ENCODE measurements at places on chromosomes 4 and X.

GRCh38 chr4:15729910-15730533, 27.2 kb downstream of the BST1 start:
- peak; percentile 52 for DNase-seq

DNA sequence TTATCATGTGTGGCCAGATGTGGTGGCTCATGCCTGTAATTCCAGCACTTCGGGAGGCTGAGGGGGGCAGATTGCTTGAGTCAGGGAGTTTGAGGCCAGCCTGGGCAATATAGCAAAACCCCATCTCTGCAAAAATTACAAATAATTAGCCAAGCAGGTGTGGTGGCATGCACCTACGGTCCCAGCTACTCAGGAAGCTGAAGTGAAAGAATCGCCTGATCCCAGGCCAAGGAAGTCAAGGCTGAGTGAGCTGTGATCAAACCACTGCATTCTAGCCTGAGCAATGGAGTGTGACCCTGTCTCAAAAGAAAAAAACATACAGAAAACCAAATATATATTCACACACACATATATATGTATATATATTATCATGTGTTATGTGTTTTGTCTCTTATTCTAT, 15.0 kb downstream of the APELA start:
- no peak for DNase-seq

DNA sequence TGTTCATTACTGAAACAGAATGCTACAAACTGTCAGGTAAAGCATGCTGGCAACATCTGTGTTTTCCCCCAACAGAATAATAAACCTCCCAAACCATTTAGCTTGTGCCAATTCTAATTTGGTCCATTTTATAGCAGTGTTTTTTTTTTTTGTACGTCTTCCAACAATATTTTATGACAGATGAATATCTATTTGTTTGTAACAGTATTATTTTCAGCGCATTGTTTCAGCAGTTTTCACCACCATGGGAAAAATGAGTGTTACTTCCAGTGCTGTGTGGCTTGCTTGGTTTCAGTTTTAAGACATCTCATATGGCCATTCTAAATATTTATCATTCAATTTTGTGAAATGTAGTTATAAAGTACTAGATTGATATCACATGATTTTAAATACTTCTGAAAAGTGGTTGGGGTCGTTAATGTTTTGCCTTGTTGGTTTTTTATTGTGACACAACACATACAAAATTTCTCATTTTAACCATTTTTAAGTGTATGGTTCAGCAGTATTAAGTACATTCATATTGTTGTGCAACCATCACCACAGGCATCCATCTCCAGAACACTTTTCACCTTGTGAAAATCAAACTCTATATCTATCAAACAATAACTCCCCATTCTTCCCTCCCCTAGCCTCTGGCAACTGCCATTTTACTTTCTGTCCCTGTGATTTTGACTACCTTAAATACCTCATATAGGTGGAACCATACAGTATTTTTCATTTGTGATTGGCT, 25.6 kb upstream of the TBC1D19 start:
- no peak for DNase-seq

DNA sequence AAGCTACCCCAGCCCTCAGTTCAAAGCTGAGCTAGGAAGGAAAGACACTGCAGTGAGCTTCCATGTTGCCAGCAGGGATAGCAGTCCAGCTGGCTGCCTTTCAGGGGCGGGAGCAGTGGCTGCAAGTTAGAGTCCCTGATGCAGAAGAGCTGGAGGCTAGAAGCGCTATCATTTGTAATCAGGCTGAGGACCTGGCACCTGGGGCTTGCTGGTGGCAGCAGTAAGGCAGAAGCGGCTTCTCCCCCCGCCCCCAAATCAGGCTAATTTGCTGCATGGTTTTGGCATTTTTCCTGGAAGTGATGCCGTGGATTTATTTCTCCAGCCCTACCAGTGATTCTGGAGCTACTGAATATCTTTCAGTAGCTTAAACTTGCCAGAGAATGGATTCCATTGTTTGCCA, 203.3 kb downstream of the CLCN4 start:
- DNase-seq: no peak

- no peak for DNase-seq
Observed at GRCh38 chr4:70772929-70773555, 51.3 kb downstream of the RUFY3 start.

DNA sequence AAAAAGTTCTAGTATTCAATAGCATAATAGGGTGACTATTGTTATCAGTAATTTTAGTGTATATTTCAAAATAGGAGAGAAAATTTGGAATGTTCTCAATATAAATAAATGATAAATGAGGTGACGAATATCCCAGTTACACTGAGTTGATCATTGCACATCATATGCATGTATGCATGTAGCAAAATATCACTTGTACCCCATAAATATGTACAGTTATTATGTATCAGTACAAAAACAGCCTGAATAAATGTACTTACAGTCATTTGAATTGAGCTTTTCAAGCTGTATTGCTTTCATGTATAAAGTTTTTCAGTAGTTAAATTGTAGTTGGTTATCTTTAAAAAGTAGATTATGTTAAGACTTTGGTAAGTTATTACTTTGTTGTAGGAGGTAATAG, 12.6 kb downstream of the CISD2 start:
- DNase-seq: no peak

DNA sequence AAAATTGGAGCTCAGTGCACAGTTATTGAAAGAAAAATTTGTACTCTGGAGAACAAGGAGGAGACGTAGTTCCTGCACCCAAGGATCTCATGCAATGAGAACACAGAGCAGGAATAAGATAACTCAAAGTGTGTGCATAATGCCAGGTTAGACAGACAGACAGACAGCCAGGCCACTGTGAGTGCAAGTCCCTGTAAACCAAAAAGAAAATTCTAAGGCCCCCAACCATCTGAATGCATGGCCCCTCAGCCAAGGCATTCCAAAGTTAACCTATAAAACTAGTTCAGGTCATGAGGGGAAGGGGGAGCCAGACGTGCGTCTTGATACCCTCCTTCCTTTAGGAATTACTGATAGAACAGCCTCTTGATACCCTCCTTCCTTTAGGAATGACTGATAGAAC, 94.5 kb upstream of the ENPP6 start:
- no peak for DNase-seq

- peak; percentile 90 for DNase-seq
Observed at GRCh38 chr4:139554893-139555704, 920 bp downstream of the SETD7 start.

DNA sequence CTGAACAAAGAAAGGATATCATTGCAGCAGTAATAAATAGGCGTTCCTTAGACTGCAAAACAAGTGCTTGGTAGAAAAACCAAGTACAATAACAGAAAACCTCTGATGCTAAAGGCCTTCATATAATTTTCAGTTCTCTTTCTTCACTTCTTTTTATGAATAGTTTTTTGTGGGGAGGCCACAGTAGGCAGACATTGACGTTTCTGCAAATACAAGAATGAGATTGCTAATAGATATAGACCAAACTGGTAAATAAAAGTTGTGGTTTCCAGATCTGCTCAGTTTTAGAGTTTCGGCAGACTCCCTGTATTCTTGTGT, 57.0 kb upstream of the RAP1GDS1 start:
- no peak for DNase-seq
